ENCODE measurements at places on chromosomes 2 and 18. TPM values are rescaled to one million over a fixed set of nuclear protein-coding genes. Genes with fewer than 3 reads are reported as not detected.

Gene NOL4
- 2.1 TPM for polyA plus RNA-seq

Gene KCNIP3
- polyA plus RNA-seq: 14.7 TPM

Gene SLC40A1
- polyA plus RNA-seq: 128 TPM

Gene SLC1A4
- polyA plus RNA-seq: 5.9 TPM

- DNase-seq: no peak
These were observed 466.1 kb downstream of the TGIF1 start for GRCh38 chr18:3916082-3916481.

DNA sequence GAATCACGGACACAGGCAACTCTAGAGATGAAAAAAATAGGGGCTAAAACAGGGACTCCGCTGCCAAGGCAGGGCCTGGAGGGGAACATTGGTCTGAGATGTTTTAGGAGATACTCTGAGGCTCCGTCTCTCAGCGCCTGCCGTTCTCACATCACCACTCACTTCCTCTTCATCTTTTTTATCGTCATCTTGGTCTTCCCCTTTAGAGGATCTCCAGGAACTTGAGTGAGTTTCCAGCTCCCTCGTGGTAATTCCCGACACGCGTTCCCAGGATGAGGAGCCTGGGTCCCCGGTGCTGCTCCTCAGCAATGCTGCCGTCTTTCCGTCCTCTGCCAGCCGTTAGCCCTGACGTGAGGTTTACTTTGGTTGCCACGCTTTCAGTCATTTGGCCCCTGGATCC is 16.1 kb downstream of the MLPH start:
- DNase-seq: no peak

DNA sequence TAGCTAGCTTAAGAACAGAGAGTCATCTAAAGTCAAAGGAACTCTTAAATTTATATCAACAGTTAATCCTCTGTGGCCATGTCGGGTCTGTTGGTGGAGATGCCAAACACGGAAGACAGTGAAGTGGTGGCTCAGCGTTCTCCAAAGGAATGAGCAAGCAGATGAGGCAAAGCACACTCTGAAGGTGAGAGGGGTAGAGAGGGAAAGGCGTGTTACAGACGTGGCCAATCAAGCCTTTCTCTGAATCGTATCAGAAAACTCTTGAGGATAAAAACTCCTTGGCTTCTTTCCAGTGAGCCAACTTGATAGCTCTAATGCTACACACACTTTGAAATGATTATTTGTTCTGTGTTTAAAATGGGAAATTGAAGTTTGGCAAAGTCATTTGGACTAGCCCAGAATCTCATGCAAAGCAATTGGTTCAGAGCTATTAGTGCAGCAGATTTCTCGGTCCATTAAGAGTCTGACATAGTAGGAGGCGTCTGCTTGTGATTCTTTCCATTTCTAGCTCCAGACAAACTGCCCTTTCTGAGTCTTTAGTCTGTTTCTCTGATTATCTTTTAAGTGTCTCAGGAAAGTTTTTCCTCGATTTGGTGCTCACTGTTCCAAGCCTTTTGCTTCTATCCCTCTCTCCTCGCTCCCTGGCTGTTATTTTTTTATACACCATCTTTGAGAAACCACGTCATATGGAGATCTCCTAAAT is 57.5 kb upstream of the CPO start:
- DNase-seq: no peak

GRCh38 chr2:204544961-204545860 is at the start of gene PARD3B:
Gene PARD3B (plus strand): TSS chr2:204545475. CDS start chr2:204546000, 525 bp downstream.
- DNase-seq: peak; percentile 59

DNA sequence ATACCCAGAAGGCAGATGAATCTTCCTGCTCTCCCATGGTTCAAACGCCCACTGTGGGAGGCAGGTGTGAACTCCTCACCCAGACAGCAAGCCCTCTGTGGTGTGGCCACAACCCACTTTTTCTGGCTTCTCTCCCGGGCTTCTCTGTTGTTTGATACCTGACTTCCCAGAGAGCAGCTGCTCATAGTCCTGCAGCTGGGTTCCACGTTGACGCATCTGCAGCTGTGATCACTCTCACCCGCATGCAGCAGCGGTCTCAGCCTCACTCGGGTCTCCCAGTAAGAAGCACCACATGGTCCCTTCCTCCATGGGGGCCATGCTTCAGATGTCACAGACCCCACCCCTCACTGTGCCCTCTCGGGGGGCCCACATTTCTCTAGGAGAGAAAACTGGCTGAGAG is 3.5 kb downstream of the ASPRV1 start:
- DNase-seq: no peak

DNA sequence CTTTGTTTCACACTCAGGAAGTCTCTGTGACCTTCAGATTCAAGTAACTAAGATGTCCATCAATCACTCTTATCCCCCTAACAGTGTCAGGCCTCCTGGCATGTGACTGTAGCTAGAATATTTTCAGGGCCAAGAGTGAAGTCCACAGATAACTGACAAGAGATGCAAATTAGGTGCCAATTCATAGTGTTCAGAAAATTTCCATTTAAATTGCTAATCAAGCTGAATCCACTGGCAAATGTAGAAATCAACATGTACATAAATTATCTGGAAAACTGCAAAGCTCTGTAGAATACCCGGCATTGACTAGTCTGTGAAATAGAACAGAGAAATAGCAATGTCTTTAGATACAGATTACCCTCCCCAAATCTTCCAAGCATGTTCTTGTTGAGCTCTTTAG is 38.6 kb upstream of the ARL4C start:
- no peak for DNase-seq

DNA sequence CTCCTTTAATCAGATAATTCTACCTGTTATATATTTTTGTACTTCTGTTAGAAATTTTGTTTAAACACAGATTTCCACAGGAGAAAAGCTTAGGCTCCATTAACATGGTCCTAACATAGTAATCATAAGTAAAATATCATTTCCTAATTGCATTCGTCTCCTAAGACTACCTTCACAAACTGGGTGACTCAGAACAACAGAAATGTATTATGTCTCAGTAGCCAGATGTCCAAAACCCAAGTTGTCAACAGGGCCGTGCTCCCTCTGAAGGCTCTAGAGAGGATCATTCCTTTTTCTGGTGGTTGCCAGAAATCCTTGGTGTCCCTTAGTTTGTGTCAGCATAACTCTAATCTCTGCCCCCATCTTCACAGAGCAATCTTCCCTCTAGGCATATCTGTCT is 5.4 kb downstream of the FBXO15 start:
- DNase-seq: no peak

DNA sequence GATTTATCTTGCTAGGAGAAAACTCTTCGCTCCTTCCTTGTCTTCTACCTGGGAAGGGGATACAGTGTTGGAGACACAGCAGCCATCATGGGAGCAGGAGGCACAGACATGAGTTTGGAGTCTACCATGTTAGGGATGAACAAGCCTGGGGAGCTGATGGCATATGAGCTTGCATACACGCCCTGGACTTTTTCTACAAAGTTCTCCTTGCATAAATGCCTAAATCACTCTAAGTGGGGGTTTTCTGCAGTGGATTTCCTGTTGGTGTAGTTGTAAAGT is 3.6 kb upstream of the HS1BP3 start:
- no peak for DNase-seq

- DNase-seq: peak; percentile 56
These were observed 141.2 kb upstream of the CTAGE1 start for GRCh38 chr18:22558945-22559385.
